Stimulated activated CD4-positive, alpha-beta T cell treated with anti-CD3 and anti-CD28 coated beads, Interleukin-15, amount 100 ng/mL, for 1 hour (primary cell): ENCODE measurements at places on chromosomes 12 and 14.

DNA sequence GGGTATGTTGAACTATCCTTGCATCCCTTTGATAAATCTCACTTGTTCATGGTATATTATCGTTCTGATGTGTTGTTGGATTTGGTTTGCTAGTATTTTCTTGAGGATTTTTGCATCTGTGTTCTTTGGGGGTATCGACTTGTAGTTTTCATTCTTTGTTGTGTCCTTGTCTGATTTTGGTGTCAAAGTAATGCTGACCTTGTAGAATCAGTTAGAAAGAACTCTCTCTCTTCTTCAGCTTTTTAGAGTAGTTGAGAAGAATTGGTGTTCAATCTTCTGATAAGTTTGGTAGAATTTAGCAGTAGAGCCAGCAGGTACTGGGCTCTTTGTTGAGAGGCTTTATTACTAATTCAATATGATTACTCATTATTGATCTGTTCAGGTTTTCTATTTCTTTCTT is 707.2 kb upstream of the LRFN5 start:
- no peak for DNase-seq

- no peak for DNase-seq
Measured at GRCh38 chr12:127803545-127803944, 463.4 kb upstream of the TMEM132C start.

DNA sequence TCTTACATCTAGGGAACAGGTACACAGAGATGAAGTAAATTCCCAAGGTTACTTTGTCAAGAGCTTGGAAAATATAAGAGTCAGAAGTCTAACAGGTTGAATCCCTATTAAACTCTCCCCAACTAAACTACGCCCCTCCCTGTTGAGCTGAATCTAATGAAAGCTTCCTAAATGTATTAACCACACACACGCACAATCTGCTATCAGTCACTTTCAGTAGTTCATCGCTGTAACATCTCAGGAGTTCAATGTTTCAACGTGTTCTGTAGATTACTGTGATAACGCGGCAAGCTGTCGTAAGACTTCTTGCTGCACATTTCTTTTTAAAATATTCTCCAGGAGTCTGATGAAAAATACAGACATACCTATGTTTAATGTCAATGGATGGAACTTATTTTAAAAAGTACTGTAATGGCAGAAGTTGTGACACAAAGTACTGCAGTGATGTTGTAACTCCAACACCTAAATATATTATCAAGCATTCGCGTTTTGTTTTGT is 612 bp upstream of the SLC25A3 start:
- no peak for DNase-seq

GRCh38 chr14:101047326-101047725 is 143.8 kb upstream of the RTL1 start:
- DNase-seq, result no peak

GRCh38 chr14:50045837-50046236 is 70.5 kb downstream of the VCPKMT start:
- no peak for DNase-seq

DNA sequence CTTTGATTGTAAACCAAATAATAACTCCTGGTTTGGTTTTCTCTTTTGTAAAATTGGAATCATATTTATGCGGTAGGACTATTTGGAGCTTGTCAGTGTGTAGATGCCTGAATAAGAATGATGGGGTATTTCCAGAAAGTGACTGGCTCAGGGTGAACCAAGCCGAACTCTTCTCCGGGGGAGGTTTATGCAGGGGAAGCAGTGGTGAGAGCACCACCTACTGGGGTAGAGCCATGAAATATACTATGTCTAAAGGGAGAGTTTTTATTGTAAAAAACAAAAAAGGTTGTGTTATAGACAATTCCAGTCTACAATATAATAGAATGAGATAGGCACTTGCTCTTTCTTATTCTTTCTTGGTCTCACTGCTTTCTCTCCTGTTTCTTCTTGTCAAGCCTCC is 222.9 kb upstream of the SLC16A7 start:
- no peak for DNase-seq

- DNase-seq, result no peak
Measured at GRCh38 chr12:123829561-123829960, 67.5 kb downstream of the DNAH10 start.
